Chondrocyte (in vitro differentiated cells): ENCODE measurements at places on chromosomes 1 and 21.

DNA sequence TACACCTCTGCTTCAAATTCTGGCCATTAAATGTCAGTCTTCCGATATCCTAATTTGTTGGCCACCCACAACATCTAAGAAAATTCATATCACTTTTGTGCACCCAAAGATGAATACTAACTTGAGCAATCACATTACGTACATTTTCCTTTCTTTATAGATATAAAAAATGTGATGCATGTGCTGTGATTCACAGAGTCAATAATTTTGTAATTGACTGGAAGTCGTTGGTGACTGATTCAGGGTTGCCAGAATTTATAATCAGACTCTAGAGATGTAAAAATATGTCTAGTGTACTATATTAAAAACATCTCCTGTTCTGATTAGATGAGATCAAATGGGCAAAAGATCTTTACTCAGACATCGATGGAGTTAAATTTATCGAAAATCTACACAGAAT is 150.0 kb upstream of the KCTD3 start:
- H3K4me1 ChIP-seq, result no peaks in the 10 kb centered on the region
- no peak overlapping the region for H3K4me3 ChIP-seq

GRCh38 chr1:15386164-15386749 is 23.4 kb upstream of the EFHD2 start:
- peak overlapping the region; percentile 6 for H3K4me3 ChIP-seq
- DNase-seq, result no peak
- H3K27me3 ChIP-seq, result peaks cover 40% of the 10 kb centered on the region
- no peak overlapping the region for H3K27ac ChIP-seq
- no peaks in the 10 kb centered on the region for H3K36me3 ChIP-seq

DNA sequence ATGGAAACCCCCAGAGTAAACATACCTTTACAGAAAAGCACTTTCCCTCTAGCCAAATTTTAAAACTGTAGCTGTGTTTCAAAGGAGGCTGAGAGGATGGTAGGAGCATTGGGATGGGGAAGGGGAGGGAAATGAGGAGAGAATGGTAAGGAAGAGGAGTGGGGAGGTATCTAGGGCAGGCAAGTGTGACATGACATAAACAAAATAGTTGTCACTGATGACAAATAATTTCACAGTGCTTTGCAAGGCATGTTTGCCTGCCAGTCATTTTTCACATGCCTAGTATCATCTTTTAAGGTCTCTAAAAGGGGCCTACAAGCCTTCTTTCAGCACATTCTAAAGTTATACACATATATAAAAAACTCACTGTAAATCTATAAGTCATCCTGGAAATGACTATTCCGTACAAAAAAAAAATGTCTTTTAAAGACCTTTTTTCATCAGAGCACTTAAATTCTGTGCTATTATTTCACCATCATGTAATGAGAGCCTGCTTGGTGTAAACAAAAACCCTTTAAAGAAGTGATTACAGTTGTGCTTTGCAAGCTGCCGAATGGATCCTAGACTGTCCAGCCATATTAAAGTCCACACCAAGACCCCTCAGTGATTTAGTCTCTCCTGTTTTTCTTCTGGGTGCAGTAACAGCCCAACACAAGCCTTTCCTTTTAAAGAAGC is 38.4 kb downstream of the HLX start:
- H3K27ac ChIP-seq, result no peak overlapping the region
- DNase-seq, result no peak
- H3K27me3 ChIP-seq, result peaks cover 35% of the 10 kb centered on the region
- H3K36me3 ChIP-seq, result no peaks in the 10 kb centered on the region

GRCh38 chr1:15412175-15412800 is 2.6 kb downstream of the EFHD2 start:
- no peak overlapping the region for H3K27ac ChIP-seq
- peaks cover 29% of the 10 kb centered on the region for H3K4me1 ChIP-seq
- no peak for DNase-seq
- no peaks in the 10 kb centered on the region for H3K27me3 ChIP-seq
- H3K4me3 ChIP-seq, result no peak overlapping the region

DNA sequence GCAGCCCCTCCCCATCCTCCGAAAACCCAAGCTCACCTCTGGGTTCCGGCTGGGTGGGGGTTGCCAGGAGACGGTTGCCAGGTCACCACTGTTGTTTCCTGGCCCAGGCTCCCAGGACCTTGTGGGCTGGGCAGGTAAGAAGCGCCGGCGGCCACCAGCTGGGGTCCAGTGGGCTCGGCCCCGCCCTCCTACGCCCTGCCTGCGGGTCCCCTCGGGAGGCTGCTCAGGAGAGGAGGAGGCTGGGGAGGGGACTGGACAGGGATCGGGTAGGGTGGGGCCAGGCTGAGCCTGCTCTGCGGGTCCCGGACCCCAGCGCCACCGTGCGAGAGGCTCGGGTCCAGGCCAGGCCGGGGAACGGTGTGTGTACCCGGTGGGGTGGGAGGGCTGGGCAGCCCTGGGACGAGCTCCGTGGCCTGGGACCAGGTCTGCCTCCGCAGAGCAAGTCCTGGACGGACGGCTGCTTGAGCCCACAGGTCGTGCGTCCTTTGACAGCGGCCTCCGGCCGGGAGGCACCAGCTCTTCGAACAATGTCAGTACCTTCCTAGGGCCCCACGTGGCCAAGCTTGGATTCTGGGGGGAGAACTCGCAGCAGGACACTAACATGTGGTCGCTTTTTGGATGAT is at the start of gene TTLL10:
Gene TTLL10 (plus strand): TSS at position 88 of the 623 bp plus-strand sequence. CDS start 5,336 bp downstream, outside the sequence.
- no peak within 1 kb of the TSS for H3K27ac ChIP-seq
- no peak within 1 kb of the TSS for H3K4me3 ChIP-seq
- DNase-seq, result peak; percentile 89
- peaks cover 4% of the 10 kb centered on the region for H3K4me1 ChIP-seq
- peaks cover 28% of the 10 kb centered on the region for H3K27me3 ChIP-seq

DNA sequence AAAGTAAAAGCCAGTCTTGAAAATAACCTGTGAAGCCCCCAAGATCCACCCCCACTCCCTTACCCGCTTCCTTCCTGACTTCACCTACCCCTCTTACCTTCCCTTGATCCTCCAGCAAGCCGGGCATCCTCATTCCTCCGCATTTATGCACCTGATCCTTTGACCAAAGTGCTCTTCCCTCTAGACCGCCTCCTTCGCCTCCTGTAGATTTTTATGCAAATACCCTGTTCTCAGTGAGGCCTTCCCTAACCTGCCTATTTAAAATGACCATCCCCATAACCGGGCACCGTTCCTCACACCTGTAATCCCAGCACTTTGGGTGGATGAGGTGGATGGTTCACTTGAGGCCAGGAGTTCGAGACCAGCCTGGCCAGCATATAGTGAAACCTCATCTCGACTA is 1.1 kb upstream of the NENF start:
- no peaks in the 10 kb centered on the region for H3K27me3 ChIP-seq
- no peak for DNase-seq
- no peak overlapping the region for H3K27ac ChIP-seq
- H3K4me1 ChIP-seq, result peaks cover 22% of the 10 kb centered on the region
- H3K4me3 ChIP-seq, result no peak overlapping the region

- no peak overlapping the region for H3K27ac ChIP-seq
- no peak for DNase-seq
- H3K27me3 ChIP-seq, result no peaks in the 10 kb centered on the region
- no peak overlapping the region for H3K4me3 ChIP-seq
- H3K36me3 ChIP-seq, result no peaks in the 10 kb centered on the region
Measured at GRCh38 chr1:1355416-1355815, 2.9 kb downstream of the MXRA8 start.

GRCh38 chr21:36163750-36164741 is 7.4 kb downstream of the DOP1B start:
- H3K36me3 ChIP-seq, result peaks cover 11% of the 10 kb centered on the region
- no peak overlapping the region for H3K4me3 ChIP-seq
- peak overlapping the region; percentile 42 for H3K27ac ChIP-seq
- no peaks in the 10 kb centered on the region for H3K27me3 ChIP-seq

DNA sequence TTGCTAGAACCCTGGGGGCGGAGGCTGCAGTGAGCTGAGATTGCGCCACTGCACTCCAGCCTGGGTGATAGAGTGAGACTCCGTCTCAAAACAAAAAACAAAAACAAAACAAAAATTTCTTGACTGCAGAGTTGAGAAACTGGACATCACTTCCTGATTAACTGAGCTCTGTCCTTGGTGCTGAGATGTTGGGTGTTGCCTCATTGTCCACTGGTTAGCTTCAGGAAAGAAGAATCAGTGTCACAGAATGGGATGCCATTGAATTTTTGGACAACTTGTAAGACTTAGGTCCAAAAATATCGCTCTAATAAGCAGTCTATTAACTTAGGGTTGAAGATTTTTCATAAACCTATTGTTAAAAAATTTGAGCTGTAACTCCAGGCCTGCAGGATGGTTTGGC is 23.8 kb upstream of the KCNA10 start:
- H3K4me3 ChIP-seq, result no peak overlapping the region
- no peaks in the 10 kb centered on the region for H3K36me3 ChIP-seq
- peaks cover 20% of the 10 kb centered on the region for H3K27me3 ChIP-seq
- no peaks in the 10 kb centered on the region for H3K4me1 ChIP-seq
- DNase-seq, result no peak
- H3K27ac ChIP-seq, result no peak overlapping the region

DNA sequence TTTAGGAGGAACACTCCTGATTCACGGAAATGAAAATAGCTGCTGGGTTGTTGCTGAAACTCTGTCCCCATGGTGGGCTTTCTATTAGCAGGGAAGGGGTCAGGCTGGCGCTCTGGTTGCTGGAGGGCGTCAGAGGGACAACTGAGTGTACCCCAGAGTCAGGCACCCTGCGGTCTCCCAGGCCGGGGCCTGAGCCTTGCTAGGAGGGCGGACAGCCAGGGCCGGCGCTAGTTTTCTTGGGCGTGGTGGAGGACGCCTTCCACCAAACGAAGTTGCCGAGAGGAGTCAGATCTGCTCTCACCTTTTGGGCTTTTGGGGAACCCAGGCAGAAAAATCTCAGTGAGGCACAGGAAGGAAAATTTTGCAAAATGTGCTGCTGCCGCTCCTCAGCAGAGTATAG is 54.8 kb downstream of the NGF start:
- no peak for DNase-seq
- peaks cover 29% of the 10 kb centered on the region for H3K36me3 ChIP-seq
- no peaks in the 10 kb centered on the region for H3K27me3 ChIP-seq
- H3K27ac ChIP-seq, result no peak overlapping the region
- no peak overlapping the region for H3K4me3 ChIP-seq

- H3K36me3 ChIP-seq, result no peaks in the 10 kb centered on the region
- peaks cover 16% of the 10 kb centered on the region for H3K4me1 ChIP-seq
- no peak overlapping the region for H3K4me3 ChIP-seq
- H3K27ac ChIP-seq, result no peak overlapping the region
Measured at GRCh38 chr1:235287208-235287882, 40.6 kb downstream of the ARID4B start.

GRCh38 chr1:198761859-198762616 is 123.2 kb downstream of the PTPRC start:
- no peak for DNase-seq
- no peaks in the 10 kb centered on the region for H3K36me3 ChIP-seq
- H3K27ac ChIP-seq, result no peak overlapping the region

- H3K27ac ChIP-seq, result no peak overlapping the region
- H3K4me1 ChIP-seq, result peaks cover 6% of the 10 kb centered on the region
- no peaks in the 10 kb centered on the region for H3K27me3 ChIP-seq
- peaks cover 9% of the 10 kb centered on the region for H3K36me3 ChIP-seq
- no peak for DNase-seq
Measured at GRCh38 chr1:43554444-43554992, 23.8 kb downstream of the PTPRF start.

DNA sequence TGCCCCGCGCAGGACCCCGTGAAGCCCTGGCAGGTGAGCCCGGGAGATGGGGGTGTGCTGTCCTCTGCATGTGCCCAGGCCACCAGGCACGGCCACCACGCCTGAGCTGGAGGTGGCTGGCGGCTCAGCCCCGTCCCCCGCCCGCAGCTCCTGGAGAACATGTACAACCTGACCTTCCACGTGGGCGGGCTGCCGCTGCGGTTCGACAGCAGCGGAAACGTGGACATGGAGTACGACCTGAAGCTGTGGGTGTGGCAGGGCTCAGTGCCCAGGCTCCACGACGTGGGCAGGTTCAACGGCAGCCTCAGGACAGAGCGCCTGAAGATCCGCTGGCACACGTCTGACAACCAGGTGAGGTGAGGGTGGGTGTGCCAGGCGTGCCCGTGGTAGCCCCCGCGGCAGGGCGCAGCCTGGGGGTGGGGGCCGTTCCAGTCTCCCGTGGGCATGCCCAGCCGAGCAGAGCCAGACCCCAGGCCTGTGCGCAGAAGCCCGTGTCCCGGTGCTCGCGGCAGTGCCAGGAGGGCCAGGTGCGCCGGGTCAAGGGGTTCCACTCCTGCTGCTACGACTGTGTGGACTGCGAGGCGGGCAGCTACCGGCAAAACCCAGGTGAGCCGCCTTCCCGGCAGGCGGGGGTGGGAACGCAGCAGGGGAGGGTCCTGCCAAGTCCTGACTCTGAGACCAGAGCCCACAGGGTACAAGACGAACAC is 1.8 kb downstream of the TAS1R3 start:
- H3K27ac ChIP-seq, result no peak overlapping the region
- no peak overlapping the region for H3K4me3 ChIP-seq
- peaks cover 9% of the 10 kb centered on the region for H3K4me1 ChIP-seq
- no peaks in the 10 kb centered on the region for H3K36me3 ChIP-seq
- no peaks in the 10 kb centered on the region for H3K27me3 ChIP-seq

GRCh38 chr1:19665496-19666465 is 1.1 kb downstream of the HTR6 start:
- peak overlapping the region; percentile 55 for H3K4me3 ChIP-seq
- peaks cover 49% of the 10 kb centered on the region for H3K27me3 ChIP-seq
- no peak overlapping the region for H3K27ac ChIP-seq
- peaks cover 6% of the 10 kb centered on the region for H3K4me1 ChIP-seq
- no peak for DNase-seq

GRCh38 chr1:85440612-85441011 is 24.3 kb downstream of the DDAH1 start:
- H3K4me3 ChIP-seq, result peak overlapping the region; percentile 7

DNA sequence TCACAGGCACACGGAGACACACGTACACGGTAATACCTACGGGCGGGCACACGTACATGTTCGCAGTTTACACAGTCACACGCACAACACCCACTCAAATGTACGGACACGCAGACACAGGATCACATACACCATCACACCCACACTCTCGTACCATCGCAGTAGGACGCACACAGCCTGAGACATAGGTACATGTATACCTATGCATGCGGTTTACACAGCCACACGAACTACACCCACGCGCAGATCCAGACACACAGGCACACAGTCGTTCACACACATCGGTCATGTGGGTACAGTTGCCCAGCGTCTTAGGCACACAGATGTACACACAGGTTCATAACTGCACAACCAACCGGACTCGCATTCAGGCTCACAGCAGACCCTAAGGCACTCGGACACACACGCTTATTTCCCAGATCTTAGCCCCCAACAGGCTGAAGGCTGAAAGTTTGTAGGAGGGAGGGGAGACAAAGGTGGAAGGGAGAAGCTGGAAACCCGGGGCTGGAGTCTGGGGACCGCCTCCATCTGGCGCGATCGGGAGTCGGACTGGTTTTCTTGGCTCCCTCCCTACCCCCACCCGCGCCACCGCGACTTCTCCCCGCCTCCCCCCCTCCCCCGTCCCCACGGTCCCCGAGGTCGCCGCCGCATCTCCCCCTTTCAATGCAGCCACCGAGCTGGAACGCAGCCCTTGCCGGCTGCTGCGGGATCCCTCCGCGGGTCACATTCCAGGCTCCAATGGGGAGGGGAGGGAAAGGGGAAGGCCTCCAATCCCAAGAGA is 51.9 kb upstream of the SYNC start:
- peaks cover 25% of the 10 kb centered on the region for H3K4me1 ChIP-seq
- H3K27me3 ChIP-seq, result no peaks in the 10 kb centered on the region
- no peaks in the 10 kb centered on the region for H3K36me3 ChIP-seq

GRCh38 chr1:192878249-192878648 is 69.4 kb downstream of the RGS2 start:
- no peak overlapping the region for H3K4me3 ChIP-seq
- no peaks in the 10 kb centered on the region for H3K36me3 ChIP-seq
- H3K27me3 ChIP-seq, result no peaks in the 10 kb centered on the region
- peaks cover 43% of the 10 kb centered on the region for H3K4me1 ChIP-seq

- peaks cover 7% of the 10 kb centered on the region for H3K4me1 ChIP-seq
- H3K27me3 ChIP-seq, result no peaks in the 10 kb centered on the region
- peaks cover 13% of the 10 kb centered on the region for H3K36me3 ChIP-seq
- no peak overlapping the region for H3K4me3 ChIP-seq
- no peak for DNase-seq
Measured at GRCh38 chr1:214326406-214326805, 45.4 kb downstream of the SMYD2 start.
